Adipose tissue (tissue), 3 donors: ENCODE measurements at places on chromosomes 2 and 18. TPM values are rescaled to one million over a fixed set of nuclear protein-coding genes. Genes with fewer than 3 reads are reported as not detected.

Gene CLEC4F
- polyA plus RNA-seq, result 1.6 TPM

Gene SLC9A4
- polyA plus RNA-seq, result 0.11 TPM

Gene UGT1A3
- not detected for polyA plus RNA-seq

Gene IER3IP1
- 16.3 TPM for polyA plus RNA-seq

Gene DHRS9
- 2.3 TPM for polyA plus RNA-seq

Gene DSC2
- polyA plus RNA-seq, result 1.3 TPM

Gene OSR1
- 20.3 TPM for polyA plus RNA-seq

Gene LAMA1
- 3.4 TPM for polyA plus RNA-seq

Gene DTNB
- 7.7 TPM for polyA plus RNA-seq
